ENCODE measurements at places on chromosomes 7 and 10.

DNA sequence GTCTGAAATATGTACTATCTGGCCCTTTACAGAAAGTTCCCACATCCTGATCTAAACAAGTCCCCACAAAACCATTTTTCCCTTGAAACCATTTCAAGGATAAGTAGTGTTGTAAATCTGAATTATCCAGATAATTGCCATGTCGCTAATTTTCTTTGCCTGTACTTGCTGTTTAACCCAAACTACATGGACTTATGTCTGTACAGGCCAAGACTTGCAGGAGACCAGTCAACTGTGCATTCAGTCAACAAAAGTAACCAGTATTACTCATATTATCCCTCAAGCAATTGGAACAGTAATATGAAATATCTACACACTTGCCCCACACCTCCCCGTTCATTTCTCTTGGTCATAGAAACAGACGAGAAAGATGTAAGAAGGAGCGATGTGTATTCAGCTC is 347.8 kb upstream of the NFE2L3 start:
- no peak for DNase-seq

DNA sequence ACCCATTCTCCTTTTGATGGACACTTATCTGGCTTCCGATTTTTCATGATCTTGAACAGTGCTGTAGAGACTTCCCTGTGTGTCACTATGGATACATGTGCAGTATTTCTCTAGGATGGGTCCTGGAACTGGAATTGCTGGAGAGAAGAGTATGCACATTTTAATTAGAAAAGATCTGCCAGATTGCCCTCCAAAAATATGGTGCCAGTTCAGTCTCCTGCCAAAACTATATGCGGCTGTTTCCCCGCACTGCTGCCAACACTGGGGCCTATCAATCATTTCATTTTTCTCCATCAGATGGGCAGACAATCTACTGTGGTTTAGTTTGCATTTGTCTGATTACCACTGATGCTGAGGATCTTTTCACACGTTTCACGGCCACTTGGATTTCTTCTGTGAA is 105.0 kb downstream of the SH2D4B start:
- DNase-seq, result no peak

GRCh38 chr7:46202379-46202778 is 281.3 kb upstream of the IGFBP3 start:
- DNase-seq, result no peak

- DNase-seq, result no peak
Observed at GRCh38 chr7:1692515-1693418, 22.7 kb downstream of the ELFN1 start.
